ENCODE measurements at places on chromosomes 12 and 14.

- DNase-seq = no peak
Observed at GRCh38 chr14:63962906-63963305, 110.1 kb downstream of the SYNE2 start.

DNA sequence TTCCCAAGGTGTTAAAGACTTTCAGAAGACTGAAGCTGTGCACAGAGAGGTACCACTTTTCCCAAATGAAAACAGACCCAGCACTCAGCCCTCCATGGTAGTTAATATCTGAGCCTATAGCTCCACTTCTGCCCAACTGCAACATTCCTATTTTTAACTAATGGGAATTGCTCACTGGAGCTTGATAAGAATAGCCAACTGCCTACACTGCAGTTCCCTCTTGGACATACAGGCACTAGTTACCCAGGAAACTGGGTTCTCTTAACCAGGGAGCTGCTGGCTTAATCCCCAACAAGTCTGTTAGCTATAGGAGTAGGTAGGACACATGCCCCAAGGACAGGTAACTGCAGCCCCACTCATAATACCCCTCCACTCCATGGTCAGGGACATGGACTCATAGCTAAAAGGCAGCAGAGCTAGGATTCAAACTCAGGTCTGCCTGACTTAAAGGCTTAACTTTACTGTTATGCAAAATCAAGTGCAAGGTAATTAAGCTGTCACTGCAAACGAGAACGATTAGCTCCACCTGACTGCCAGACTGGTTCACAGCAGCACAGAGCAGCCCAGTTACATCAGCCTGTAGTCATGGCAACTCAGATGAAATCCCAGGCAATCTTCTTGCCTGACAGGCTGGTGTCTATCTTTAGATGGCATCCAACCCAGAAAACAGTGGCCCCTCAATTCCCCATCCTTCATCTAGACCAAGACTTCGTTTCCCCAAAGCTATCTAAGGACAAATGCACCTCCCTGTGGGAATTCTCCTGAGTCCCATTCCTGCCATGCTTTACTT, 77.1 kb upstream of the ACTN1 start:
- no peak for DNase-seq

DNA sequence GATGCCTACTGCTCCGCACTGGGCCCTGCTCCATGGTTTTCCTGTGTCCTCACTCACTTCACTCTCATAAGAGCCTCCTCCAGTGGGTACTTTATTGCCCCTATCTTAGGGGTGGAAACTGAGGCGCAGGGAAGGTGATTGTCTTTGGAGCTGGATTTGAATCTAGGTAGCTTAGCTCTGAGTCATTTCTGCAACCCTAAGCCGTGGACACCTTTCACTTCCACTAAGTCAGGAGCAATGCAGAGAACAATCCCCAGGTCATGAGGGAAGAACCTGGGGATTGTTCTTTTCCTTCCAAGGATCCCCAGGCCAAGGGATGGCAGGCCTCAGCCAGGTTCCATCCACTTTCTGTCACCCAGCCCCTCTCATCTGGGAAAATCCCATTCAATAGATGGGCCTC, 20.3 kb downstream of the VDR start:
- no peak for DNase-seq

- DNase-seq = no peak
Observed at GRCh38 chr12:6322969-6323339, 12.5 kb downstream of the PLEKHG6 start.

GRCh38 chr12:48858043-48858442, 6.1 kb upstream of the DDX23 start:
- no peak for DNase-seq

- peak; percentile 54 for DNase-seq
Observed at GRCh38 chr12:42023733-42024494, 120.8 kb downstream of the GXYLT1 start.

GRCh38 chr14:50452296-50452695, 55.6 kb upstream of the CDKL1 start:
- DNase-seq = no peak

DNA sequence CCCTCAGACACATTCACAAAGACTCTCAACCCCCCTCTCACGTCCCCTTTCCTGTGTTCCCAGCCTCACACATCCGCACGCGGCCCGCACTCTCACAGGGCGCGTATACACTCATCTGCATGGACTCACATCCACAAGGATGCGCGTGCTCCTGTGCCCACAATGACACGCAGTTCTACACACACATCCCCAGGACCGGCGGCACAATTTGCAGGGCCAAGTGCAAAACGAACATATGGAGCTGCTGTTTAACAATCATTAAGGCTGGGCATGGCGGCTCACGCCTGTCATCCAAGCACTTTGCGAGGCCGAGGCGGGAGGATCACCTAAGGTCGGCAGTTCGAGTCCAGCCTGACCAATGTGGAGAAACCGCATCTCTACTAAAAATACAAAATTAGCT, 36.4 kb upstream of the EML1 start:
- no peak for DNase-seq

GRCh38 chr12:57188090-57188425, 28.5 kb upstream of the NXPH4 start:
- no peak for DNase-seq

- no peak for DNase-seq
Observed at GRCh38 chr12:22615963-22616501, 8.9 kb upstream of the ETNK1 start.

DNA sequence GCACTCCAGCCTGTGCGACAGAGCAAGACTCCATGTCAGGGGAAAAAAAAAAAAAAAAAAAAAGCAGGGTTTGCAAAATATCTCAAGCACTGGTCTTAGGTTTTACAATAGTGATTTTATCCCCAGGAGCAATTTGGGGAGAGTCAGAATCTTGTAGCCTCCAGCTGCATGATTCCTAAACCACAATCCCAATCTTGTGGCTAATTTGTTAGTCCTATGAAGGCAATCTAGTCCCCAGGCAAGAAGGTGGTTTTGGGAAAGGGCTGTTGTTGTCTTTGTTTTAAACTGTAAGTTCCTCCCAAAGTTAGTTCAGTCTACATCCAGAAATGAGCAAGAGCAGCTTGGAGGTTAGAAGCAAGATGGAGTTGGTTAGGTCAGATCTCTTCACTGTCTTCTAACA, 135.7 kb downstream of the PLXNC1 start:
- DNase-seq = no peak

DNA sequence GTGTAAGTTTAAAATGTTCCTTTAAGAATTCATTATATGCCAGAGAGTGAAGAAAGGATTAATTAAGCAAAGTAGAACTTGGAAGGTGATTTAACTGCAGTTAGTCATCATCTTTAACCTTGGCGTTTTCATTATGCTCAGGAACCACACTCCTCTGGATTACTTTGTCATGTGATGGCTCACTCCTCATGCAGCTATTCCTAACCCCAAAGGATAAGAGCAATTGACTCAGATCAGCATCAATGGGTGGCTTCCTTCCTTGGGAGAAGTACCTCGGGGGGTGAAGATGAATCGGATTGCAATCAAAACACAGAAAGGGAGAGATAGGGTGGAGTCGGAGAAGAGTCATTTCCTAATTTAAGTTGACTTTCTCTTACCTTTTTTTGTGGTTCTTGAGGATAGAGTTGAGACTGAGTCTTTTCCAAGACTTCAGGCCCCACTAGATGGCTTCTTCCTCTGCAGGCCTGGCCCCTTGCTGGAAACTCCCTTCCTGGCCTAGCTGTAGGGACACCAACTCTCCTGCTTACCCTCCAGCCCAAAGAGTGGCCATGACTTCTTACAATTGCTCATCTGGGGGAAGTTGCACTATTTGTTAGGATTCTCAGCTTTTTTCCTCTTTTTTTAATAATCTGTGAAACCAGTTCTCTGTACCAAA, 238.6 kb upstream of the DDHD1 start:
- no peak for DNase-seq

DNA sequence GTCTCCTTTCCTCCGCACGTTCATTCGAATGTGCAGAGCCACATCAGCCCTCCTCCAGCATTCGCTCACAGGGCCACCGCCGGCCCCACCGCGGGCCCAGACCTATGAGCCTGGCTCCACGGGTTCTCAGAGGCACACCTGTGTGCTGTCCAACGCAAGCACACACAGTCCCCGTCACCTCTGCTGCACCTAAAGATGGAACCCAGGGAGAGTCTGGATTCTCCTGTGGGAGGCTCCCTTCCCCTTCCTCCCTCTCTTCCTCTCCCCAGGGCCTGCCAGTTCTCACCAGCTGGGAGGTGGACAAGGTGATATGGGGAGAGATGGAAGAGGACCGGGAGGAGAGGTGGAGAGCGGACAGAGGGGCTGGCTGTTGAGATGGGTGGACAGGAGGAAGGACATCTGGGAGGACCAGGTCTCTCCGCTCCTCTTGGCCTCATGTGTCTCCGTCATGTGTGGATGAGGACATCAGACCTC, 4.9 kb upstream of the AQP6 start:
- DNase-seq = no peak

DNA sequence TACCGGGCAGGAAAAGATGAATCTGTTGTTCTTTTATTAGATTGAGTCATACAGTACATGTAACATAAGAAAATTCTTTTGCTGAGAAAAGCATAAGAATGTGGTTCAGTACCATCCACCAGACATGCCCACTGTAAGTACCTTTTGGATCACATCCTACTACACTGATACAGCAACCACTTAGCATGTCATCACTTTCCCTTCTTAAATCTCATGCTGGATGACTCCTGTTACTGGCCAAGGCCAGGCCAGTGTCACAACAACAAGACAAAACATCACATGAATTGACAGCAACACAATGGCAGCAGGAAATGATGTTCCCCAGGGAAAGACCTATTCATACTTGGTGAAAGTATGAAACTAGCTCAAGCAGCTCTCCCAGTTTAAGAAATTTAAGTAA, 46.4 kb downstream of the STXBP6 start:
- no peak for DNase-seq

Measured in Jurkat, Clone E6-1 (cell line).